Smooth muscle cell of trachea (primary cell): ENCODE measurements at places on chromosomes 5 and 9. TPM values are rescaled to one million over a fixed set of nuclear protein-coding genes. Genes with fewer than 3 reads are reported as not detected.

ADAMTS12 gene
- 8.9 and 12.1 TPM in 2 replicates for total RNA-seq

CCNJL gene
- total RNA-seq = 0.15 and 0.17 TPM in 2 replicates

ZNF608 gene
- 13.4 and 17.3 TPM in 2 replicates for total RNA-seq

ACTBL2 gene
- total RNA-seq = not detected in 2 replicates

BSPRY gene
- total RNA-seq = not detected in 2 replicates

PLAC8L1 gene
- total RNA-seq = not detected in 2 replicates

CDKN2A gene
- 32.0 and 39.5 TPM in 2 replicates for total RNA-seq

AFAP1L1 gene
- total RNA-seq = 5.1 TPM in 2 replicates

ARL14EPL gene
- total RNA-seq = not detected in 2 replicates

PHF24 gene
- under 0.01 TPM in 1 of 2 replicates, not detected in the other for total RNA-seq

PCDHAC2 gene
- total RNA-seq = under 0.01 TPM in 1 of 2 replicates, not detected in the other

FUBP3 gene
- 32.0 and 43.0 TPM in 2 replicates for total RNA-seq
